ENCODE measurements at places on chromosomes 6 and 20. TPM values are rescaled to one million over a fixed set of nuclear protein-coding genes. Genes with fewer than 3 reads are reported as not detected.

DNA sequence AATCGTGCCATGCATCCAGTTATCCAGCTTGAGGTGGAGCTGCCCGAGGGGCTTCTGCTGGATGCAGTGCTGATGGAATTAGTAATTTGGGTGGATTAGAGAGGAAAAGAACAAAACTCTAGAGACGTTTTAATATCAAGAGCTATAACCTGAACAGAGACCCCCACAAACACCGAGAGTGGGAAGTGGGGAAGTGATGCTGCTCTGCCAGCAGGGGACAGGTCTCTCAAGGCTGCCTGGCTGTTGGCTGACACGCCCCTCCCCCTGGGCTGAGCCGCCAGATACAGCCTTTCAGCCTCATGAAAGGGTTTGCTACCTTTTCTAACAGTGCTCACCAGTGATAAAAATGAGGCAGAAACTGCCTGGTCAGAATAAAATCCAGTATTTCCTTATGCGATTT, 9.6 kb downstream of the LEMD2 start:
- DNase-seq, result no peak

DNA sequence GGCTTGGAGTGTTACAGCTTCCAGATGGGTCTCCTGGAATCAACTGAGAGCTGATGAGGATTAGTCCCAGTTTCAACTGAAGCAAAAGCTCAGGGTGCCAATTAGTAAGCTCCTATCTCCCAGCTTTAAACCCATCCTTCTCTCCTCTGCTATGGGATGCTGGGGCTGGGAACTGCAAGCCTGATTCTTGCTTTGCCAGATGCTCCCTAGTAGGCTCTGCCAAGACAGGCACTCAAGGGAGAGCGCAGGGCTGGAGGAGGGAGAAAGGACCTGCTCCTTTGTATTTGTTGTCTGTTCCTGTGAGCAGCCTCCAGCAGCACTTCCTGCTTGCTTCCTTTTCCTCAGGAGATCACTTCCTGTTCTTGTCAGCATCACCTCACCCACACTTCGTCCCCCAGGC, 309.7 kb downstream of the KIF16B start:
- no peak for DNase-seq

DNA sequence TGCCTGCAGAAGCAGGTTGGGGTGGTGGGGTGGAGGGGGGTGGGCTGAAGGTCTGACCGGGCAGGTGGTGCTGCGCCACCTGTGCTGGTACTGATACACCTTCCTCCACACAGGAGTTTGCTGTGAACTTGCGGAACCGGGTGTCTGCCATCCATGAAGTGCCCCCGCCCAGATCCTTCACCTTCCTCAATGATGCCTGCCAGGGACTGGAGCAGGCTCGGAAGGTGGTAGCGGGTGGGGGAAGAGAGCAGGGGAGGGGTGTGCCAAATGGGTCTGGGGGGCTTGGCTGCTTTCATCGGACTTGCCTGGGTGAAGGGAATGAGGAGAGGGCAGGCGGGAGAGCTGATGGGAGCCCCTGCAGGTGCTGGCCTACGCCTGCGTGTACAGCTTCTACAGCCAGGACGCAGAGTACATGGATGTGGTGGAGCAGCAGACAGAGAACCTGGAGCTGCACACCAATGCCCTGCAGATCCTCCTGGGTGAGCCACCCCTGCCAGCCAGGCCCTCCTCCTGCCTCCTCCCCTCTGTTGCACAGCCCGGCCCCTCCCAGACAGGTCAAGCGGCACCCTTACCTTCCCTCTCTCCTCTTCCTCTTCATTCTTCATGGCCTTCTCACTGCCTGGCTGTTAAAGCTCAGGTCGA, 6.7 kb downstream of the DNPH1 start:
- no peak for DNase-seq

DNA sequence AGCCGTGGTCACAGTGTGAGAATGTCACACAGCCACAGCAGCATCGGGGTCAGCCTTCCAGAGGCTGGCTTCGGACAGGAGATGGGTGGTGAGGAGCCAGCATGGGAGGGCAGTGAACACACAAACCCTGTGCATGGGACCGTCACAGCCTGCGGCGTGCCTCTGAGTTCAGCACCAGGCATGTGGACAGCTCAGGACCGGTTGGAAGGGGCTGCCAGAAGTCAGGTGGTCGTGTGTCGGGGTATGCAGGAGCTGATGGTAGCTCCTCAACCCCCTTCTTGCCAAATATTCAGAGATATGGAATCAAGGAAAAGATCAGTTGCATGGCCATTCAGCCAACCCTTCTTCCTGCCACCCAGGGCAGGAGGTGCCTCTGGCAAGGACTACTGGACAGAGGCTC, 28.2 kb downstream of the MYT1 start:
- DNase-seq, result no peak

DNA sequence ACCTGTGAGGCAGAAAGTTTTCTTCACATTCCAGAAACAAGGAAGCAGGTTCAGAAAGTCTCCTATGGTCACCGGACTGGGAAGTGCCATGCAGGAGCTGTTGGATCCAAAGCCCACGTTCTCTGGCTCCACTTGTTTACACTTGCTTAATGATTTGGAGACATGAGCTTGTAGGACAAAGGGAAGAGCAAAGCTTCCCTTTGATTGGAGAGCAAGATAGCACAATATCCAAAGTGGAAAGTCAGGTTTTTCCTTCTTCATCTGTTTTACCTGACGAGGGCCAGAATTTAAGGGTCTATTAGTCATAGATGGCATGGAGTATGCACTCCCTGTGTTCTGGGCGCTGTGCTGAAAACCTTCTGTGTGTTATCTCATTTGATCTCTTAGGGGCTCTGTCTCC, 81.2 kb downstream of the PDE7B start:
- DNase-seq, result no peak

GRCh38 chr20:54251096-54251495, 43.2 kb downstream of the PFDN4 start:
- no peak for DNase-seq

- peak; percentile 68 for DNase-seq
Measured at GRCh38 chr20:57514273-57514751, 10.6 kb downstream of the CTCFL start.

DNA sequence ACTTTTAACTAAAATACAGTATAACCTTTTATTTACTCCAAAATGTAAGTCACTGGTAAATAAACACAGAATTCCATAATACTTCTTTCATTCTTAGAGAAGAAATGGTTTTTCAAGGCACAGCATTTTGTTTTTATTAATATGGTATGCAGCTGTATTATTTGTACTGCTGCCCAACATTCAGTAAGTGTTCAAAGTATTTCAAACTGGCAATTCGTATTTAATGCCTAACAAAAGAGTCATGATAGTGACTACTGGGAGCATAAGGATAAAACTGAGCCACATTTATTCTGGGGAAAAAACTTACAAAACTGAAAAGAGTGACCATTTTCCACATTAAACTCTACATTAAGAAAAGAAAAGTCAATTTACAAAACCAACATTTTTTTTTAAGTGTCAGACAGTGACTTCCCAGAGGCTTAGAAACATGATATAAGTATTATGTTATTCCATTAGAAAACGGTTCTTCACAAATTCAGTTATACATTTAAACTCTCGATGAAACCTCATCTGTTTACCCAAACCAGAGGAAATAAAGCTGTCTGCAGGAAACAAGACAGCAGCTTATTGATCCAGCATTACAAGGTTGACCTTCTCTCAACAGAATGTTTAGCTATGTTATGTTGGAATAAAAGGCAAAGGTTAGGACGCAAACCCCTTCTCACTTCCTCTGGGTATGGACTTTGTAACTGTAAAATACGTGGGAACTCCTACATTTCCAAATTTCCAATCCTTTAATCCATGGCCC, 24.3 kb downstream of the EPB41L2 start:
- DNase-seq, result peak; percentile 83

DNA sequence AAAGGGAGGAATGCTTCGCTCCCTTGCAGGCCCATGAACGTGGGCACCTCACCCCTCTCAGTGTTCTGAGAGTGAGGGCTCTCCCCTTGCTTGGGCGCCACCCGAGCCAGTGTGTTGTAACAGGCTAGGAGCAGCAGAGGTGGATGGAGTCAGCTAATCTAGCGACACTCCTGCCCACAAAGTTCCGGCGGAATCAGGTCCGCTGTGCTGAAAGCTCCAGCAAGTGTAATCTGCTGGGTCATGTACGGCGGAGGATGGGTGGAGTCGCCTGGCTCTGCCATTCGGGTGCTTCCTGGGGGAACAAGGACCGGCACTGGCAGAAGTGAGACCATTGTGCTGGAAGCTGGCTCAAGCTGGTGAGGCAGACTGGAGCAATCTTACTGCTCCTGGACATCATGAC, 1310.1 kb downstream of the EPHA7 start:
- DNase-seq, result no peak

- DNase-seq, result peak; percentile 32
Measured at GRCh38 chr6:149317644-149318571, at the start of gene TAB2. TAB2 (plus strand) TSS chr6:149317712; CDS start chr6:149369998, 52,286 bp downstream.

DNA sequence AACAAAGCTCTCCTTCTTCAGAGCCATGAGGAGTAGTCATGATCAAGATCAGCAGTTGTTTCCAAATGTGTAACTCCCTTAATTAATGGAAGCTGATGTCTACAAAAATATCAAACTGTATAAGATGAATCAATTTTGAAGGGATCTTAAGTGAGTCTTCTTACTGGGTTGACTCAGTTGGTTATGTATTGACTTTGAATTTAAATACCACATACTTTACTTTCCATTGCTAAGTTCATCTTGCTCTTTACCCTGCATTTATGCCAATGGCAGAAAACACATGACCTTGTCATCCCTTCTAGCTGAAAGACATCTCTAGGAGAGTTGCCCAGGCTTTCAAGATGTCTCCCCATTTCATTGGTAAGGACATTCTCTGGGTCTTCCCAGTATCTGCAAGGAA, 123.2 kb upstream of the STMND1 start:
- DNase-seq, result no peak

GRCh38 chr6:79081663-79082062, 3.6 kb upstream of the PHIP start:
- no peak for DNase-seq

GRCh38 chr6:36839749-36840431, 646 bp upstream of the CPNE5 start:
- no peak for DNase-seq

GRCh38 chr6:49284180-49284579, 178.9 kb downstream of the MMUT start:
- no peak for DNase-seq

DNA sequence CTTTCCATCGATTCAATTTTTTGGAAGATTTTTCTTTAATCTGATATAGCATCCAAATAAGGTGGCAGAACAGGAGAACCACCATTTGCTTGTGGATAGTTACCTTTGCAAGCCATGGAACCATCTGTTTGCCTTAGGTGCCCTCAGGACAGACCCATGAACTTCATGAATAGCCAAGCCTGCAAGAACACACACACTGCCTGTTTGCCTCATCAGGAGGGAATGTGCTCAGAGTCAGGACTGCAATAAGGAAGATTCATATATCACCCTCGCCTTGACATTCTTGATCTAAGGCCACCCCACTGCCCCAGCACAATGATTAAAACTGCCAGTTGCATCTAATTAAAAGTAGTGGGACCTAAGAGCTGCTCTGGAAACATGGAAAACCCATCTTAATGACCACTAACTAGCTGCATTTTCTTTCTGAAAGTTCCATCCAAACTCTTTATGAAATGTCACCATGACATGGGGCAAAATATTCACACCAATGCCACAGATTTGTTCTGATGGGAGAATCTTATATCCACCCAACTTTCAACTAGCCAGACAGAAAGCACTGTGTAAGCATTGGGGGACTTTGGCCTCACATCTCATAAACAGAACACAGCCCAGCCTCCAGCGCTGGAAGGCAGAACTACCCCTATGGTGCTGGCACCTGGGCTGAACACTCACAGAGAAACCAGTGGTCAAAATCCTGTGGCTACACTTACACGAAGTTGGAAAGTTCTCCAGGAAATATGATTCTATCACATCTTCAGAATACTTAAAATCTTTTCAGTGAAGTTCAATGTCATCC, 48.3 kb downstream of the TBXT start:
- DNase-seq, result no peak

DNA sequence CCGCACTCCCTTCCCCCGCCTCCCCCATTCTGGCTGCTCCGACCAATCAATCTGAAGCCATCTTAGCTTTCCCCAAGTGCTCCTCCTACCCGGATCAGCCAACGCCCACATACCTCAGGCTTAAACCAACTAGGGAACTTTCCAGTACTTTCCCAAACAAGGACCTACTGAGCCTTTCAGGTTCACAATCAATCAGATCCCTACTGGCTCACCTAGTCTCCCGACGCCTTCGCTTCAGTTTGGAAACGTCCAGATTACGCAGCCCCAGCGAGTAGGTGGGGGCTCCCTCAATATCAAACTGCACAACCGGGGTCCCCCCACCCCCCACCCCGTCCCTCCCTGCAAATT, 432 bp downstream of the HSPA1L start:
- DNase-seq, result peak; percentile 96

- DNase-seq, result no peak
Measured at GRCh38 chr6:83069633-83070032, 2.2 kb downstream of the DOP1A start.

- no peak for DNase-seq
Measured at GRCh38 chr6:37848371-37848770, 28.8 kb downstream of the ZFAND3 start.

GRCh38 chr20:37449276-37449675, 71.8 kb upstream of the NNAT start:
- DNase-seq, result no peak

- no peak for DNase-seq
Measured at GRCh38 chr6:18920701-18921100, 533.6 kb downstream of the RNF144B start.

- DNase-seq, result no peak
Measured at GRCh38 chr20:60330461-60330860, 372.2 kb downstream of the CDH26 start.

DNA sequence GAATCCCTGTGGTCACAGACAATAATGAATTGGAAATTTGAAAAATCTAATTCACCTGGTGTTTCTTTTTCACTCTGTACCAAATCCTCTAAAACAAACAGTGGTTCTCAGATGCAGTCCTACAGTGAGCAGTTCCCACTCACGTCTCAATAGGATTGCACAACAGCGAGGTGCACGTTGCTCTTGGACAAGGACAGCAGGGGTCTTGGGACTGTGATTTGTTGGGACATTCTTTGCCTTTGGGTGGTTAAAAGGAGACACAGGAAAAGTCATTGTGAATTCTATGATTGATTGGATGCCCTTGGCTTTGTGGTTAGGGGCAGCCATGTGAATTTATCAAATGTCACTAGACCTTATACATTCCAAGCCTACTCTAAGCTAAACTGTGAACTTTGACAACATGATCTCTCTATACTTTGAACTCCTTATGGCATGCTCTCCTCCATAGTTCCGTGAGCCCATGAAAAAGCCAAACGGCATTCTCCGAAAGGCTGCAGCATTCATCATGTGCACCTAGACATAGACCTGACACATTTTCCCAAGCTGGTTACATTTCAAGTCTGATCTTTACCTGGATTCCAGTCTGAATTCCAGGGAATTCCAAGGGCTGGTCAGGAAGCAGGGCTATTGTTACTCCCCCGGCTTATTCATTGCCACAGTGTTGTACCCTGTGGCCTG, 647 bp downstream of the UNC93A start:
- DNase-seq, result no peak

Gene TGM3
- not detected for polyA plus RNA-seq

Gene LBP
- 0.03 TPM for polyA plus RNA-seq

Gene TSBP1
- not detected for polyA plus RNA-seq

Gene RGS19
- polyA plus RNA-seq, result 69.6 TPM

Gene ANKRD6
- polyA plus RNA-seq, result 3.4 TPM

Gene PLEKHG1
- 8.8 TPM for polyA plus RNA-seq

Gene BYSL
- polyA plus RNA-seq, result 33.1 TPM

Gene UBE3D
- polyA plus RNA-seq, result 1.3 TPM

Gene PSMB1
- 471 TPM for polyA plus RNA-seq

Gene PRL
- polyA plus RNA-seq, result not detected

Gene GRM1
- polyA plus RNA-seq, result 0.03 TPM

Data from endothelial cell of umbilical vein (primary cell).